ENCODE measurements at places on chromosomes 7 and 10. TPM values are rescaled to one million over a fixed set of nuclear protein-coding genes. Genes with fewer than 3 reads are reported as not detected.

GRCh38 chr10:114584419-114584818, 73.7 kb downstream of the ABLIM1 start:
- no peak for DNase-seq

DNA sequence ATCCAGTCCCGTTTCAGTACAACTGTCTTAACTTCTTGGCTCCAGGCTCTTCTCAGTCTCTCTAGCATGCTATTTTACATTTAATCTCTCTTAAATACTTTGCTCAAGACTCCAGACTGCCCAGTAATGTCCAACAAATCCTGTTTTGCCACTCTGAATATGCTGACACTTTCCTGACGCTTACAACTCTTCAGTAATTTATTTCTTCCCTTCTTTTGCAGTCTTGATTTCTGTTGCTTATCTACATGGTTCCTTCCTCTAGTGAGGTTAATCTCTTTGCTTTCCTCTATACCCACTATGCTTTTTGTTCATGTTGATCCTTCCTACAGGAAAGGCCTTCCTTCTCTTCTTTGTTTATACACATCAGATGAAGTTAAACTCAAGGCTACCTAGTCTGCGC, 23.7 kb downstream of the UMAD1 start:
- no peak for DNase-seq

DNA sequence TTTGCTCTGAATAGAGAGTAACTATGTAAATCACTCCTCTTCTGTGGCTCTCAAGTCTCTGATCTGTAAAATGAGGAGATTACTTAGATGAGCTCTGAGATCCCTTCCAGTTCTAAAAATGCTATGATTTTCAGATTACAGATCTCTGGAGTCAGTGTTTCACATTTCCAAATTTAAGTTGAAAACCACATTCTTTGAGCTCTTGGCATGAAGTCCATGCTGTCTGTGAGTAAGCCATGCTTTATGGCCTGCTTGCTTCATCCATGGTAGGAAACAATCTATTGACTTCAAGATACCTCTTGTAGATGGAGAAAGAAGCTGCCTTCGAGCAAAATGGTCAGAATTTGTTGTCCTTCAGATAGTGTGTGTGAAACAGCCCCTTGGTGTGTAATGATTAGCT, 64.9 kb downstream of the CELF2 start:
- no peak for DNase-seq

Gene EN2
- not detected for total RNA-seq

Gene ATOH7
- not detected for total RNA-seq

Measured in activated CD4-positive, alpha-beta T cell treated with anti-CD3 and anti-CD28 coated beads for 36 hours (primary cell).